ENCODE measurements at places on chromosomes 6 and 20.

- DNase-seq: no peak
Observed at GRCh38 chr6:147991961-147992360, 350.7 kb upstream of the SASH1 start.

GRCh38 chr6:149342525-149342924 is 25.0 kb downstream of the TAB2 start:
- DNase-seq: no peak

DNA sequence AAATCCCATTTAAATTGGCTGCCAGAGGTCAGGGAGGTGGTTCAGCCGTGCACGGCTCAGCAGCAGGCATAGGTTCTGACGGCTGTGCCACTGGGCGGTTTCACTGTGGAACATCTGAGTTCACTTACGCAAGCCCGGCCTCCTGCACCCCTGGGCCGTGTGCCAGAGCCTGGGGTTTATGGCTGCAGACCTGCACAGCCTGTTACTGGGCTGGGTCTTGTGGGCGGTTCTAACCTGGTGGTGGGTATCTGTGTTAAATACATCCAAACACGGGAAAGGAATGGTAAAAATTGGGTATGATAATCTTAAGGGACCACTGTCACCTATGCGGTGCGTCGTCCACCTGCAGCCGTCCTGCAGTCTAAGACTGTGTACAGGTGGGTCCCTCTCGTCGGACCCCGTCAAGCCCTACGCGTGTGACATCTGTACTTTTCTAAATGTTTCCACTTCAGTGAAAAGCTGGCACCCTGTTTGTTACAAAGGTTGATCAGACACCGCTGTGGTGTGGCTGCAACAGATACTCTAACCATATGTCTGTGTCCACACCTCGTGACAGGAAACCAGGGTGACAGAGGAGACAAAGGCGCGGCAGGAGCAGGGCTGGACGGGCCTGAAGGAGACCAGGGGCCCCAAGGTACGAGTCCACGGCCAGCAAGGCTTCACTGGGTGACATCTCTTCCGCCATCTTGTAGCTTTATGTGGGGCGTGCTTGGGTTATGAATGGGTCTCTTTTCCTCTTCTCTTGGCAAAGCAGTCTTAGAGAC is 21.5 kb downstream of the COL9A3 start:
- DNase-seq: no peak

GRCh38 chr6:105492706-105493673 is 90.1 kb upstream of the PREP start:
- no peak for DNase-seq

GRCh38 chr6:136901212-136901784 is 20.8 kb upstream of the SLC35D3 start:
- DNase-seq: no peak

DNA sequence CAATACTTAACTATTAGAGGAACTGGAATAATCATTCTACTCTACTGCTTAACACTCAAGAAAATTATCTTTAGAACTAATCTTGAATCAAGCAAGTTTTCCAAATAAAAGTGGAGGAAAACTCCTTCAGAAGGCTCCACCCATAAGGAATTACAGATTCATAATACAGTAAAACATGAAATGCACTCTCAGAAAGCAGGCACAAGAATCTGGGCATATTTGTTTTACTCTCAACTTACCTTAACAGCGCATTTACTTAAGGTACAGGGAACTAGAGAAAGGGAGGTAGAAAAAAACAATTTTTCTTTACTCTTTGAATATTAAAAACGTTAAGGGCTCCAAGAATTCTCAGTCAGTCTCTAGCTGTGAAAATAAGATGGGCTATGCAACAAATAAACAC is 101.8 kb upstream of the MAP7 start:
- DNase-seq: no peak

GRCh38 chr6:154513601-154514320 is 3.3 kb upstream of the CNKSR3 start:
- no peak for DNase-seq

GRCh38 chr6:100176951-100177710 is 183.1 kb upstream of the MCHR2 start:
- no peak for DNase-seq

- no peak for DNase-seq
Observed at GRCh38 chr6:93423542-93423941, 4.2 kb upstream of the EPHA7 start.

GRCh38 chr6:68633281-68633971 is 1.7 kb upstream of the ADGRB3 start:
- no peak for DNase-seq

DNA sequence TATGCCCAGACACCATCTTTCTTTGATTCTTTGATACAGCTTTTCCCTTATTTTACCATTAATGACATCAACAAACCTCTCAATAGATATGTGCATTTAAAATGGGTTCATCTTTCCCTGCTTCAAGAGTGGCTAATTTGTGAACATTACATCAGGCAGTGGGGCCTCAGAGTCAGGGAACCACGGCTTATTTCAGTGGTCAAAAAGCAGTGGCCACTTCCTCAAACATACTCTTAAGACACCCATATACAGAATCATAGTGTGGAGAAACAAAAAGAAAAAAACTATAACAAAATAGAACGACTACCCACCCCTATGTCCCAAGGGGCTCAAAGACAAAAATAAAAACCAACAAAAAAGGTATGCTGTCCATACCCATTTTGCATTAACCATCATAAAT is 12.9 kb downstream of the SALL4 start:
- DNase-seq: no peak

DNA sequence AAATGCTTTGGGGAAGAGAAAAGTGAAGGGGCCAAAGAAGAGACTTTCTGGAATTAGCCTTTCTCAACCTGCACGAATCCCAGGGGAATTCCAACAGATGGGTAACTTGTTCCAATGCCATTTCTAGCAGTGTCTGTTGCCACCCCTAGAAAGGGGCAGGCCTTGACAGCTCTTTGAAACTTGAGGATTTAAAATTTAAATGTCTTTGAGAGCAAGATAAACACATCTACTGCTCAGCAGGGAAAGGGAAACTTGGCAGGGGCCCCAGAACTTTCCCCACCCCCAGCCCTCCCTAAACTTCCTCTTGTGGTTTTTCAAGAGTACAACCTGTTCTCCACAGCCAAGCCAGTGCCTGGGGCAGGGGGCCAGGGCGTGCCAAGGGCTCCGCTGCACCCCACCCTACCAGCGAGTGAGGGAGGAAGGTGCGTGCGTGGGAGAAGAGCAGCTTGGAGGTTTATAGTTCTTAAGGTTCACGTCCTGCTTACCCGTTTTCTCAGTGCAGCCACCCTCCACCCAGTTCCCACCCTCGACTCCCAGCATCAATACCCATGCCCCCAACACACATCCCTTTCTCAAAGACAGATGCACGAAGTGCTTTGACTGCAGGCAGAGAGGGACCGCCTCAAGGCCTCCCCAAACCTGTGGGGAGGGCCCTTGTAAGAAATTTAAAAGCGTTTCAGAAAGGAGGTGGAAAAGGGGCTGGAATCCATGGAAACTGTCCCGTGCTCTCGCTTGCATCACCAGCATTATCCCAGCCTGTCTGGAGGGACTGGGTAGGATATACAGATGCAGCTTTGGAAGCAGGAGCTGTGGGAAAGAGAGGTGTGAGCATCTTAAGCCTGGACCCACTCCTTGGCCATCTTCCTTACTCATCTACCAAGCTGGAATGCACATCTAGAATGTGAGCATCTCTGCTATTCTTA is 4.5 kb upstream of the TAF8 start:
- peak; percentile 66 for DNase-seq

- DNase-seq: peak; percentile 63
Observed at GRCh38 chr6:2891768-2892170, 11.3 kb downstream of the SERPINB9 start.

DNA sequence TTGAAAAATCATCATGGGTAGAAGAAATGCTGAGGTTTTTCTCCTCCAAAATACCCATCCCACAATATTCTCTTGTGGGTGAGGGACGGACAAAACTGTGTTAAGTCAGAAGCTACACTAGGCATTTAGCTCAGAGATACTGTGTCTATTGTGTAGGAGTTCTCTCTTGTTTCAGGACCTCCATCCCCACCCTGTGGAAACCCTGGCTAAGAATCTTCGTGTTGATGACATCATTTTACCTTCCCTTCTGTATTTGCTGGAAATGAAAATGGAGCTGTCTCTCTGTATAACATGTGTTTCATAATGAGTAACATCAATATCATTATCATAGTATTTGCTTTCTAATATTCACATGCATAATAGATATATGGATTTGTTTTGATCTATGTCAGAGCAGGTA is 1193.0 kb upstream of the CITED2 start:
- DNase-seq: no peak

DNA sequence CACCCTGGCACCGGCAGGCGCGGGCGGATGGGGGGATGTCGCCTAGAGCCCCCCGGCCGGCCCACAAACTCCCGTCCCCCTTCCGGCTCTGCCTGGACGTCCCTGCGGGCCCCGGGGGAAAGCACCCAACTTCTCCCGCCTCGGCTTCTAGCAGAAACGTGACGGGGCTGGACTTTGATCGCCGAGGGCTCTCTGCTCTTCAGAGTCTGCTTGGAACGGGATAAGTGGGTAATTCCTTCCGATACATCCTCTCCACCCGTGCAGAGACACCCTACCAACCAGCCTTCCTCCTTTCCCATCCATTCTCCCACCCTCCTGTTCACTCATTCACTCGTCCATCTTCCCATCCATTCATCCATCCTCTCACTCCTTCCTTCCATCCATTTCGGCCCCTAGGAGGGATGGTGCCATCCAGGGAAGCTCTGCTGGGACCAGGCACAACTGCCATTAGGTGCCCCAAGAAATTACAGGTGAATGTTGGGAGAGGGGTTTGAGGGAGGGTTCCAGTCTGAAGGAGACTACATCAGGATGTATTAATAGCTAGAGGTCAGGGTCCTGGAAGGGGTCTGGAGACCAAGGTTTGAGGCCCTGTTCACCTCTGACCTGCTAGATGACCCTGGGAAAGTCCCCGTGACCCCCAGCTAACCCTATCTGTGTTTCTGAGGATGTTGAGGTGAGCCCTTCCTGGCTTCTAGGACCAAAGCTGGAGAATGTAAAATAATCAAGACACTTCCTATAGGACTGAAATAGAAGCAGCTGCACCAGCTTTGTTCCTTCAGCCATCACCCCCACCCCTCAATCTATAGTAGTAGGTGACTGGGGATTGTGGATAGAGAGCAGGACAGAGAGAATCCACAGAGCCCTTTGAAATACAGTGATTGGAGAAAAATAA is 538 bp downstream of the TTLL9 start:
- DNase-seq: no peak

Measured in stimulated activated CD4-positive, alpha-beta T cell treated with anti-CD3 and anti-CD28 coated beads, TNF-alpha, amount 100 ng/mL, for 1 hour (primary cell).